ENCODE measurements at places on chromosomes 6 and 20.
A peak's percentile ranks its signal among the peaks of the same experiment; 100 is the strongest.

- no peak for DNase-seq
Measured at GRCh38 chr20:1479831-1480595, 11.2 kb downstream of the SIRPB2 start.

DNA sequence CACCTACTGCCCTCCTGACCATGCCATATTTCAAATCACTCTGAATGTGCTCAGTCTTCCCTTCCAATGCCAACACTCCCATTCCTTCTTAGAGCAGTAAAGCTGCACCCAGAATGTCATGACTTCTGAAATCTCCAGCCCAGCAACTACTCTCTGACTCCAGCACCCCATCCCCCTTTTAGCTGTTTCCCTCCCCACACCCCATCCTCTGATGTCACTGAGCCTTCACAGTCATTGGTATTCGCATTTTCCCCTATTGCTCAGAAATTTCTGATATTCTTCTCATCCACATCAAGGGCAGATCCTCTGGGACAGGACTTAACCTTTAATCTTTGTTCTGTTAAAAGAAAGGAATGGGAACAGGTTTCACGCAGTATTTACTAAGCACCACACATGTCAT lies 67.1 kb upstream of the SLC4A11 start:
- no peak for DNase-seq

DNA sequence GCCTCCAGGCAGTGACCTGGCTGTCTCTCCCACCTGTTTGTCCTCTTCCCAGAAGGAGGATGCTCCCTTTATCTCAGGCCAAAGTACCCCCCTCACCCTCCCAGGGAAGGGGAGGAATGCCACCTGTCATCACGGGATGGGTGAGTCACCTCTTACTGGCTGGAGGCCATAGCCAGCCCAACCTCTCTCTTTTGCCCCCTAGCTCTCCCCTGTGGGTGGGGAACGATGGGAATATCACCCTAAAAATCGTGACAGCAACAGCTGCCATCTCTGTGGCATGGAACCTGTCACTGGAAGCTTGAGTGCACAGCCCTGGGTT lies 137.5 kb upstream of the PTPN1 start:
- peak; percentile 70 for DNase-seq

GRCh38 chr6:122740091-122740490 lies 39.4 kb upstream of the FABP7 start:
- DNase-seq = no peak

DNA sequence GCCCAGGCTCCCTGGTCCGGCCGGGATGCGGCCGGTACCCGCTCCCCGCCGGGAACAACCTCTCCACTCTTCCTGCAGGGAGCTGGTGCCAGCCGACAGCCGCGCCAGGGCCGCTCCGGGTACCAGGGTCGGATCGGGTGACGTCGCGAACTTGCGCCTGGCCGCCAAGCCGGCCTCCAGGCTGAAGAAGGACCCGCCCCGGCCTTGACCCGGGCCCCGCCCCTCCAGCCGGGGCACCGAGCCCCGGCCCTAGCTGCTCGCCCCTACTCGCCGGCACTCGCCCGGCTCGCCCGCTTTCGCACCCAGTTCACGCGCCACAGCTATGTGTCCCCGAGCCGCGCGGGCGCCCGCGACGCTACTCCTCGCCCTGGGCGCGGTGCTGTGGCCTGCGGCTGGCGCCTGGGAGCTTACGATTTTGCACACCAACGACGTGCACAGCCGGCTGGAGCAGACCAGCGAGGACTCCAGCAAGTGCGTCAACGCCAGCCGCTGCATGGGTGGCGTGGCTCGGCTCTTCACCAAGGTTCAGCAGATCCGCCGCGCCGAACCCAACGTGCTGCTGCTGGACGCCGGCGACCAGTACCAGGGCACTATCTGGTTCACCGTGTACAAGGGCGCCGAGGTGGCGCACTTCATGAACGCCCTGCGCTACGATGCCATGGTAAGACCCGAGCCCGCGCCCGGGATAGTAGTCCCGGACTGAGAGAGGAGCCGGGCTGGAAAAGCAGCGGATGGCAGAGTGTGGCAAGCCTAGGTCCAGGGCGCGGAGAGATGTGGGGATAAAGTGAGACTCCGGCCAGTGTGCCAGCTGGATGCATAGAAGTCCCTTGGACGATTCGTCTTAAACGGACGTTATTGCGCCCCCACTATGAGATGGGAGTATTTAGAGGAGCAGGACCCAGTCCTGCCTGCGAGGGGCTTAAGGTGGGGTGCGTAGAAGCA lies at the start of gene NT5E:
TSS of gene NT5E (plus strand) at position 266 of the 942 bp plus-strand sequence. CDS start at position 323, 57 bp downstream.
- peak; percentile 71 for DNase-seq

- DNase-seq = no peak
Measured at GRCh38 chr6:161410736-161411135, 136.9 kb upstream of the AGPAT4 start.

- no peak for DNase-seq
Measured at GRCh38 chr6:31094389-31094881, 17.9 kb downstream of the C6orf15 start.

DNA sequence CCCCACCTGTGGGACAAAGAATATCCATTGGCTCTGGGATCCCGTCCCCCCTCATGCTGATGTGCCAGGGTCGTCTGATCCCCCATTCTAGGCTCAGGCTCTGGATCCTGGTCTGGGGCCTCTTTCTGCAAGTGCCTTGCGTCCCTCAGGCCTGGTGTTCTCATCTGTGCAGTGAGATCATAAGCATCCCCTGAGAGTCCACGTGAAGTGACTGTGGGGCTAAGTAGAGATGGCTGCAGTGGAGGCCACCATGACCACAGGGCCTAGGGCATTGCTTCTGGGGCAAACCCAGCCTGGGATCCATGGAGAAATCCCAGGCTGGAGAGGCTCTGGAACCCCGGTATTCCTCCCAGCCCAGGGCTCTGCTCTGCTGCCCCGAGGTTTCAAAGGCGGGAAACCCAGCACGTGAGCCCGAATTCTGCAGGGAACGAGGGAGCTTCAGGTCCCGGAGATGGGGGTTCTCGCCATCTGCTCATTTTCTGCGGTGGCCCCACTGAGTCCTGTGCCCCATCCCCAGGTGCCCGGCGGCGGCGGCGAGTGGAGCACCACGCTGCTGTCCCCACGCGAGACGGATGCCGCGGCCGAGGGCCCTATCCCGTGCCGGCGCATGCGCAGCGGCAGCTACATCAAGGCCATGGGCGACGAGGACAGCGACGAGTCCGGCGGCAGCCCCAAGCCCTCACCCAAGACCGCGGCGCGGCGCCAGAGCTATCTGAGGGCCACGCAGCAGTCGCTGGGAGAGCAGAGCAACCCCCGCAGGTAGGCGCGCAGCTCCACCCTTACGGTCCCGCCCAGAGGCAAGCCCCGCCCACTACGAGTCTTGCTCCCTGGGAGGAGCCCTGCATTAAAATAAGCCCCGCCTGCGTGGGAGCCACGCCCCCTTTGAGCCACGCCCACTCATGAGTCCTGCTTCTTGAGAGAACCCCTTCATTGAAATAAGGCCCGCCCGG lies 105.5 kb upstream of the MYL9 start:
- DNase-seq = peak; percentile 97

All from Caco-2 (cell line).